Foreskin melanocyte (primary cell): ENCODE measurements at places on chromosomes 4 and X.

- no peak for DNase-seq
Observed at GRCh38 chr4:101039367-101039766, 308.0 kb downstream of the PPP3CA start.

DNA sequence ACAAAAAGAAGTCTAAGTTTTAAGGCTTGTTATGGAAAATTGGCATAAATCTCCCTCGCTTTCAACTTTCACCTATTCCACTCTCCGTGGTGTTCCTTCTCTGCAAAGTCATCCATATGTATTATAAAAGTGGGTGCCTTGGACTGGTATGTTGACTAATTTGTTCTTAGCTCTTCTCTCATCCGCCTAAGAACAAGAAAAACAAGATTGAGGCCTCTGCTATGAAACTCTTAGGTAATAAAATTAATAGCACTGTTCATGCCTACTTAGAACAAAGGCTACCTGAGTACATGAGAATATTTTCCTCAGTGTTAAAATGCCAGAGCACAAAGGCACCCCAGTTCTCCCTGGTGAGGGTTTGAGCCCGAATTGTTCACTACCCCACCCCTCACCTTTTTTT lies 1.3 kb downstream of the CNGA1 start:
- DNase-seq = no peak

GRCh38 chr4:89929425-89930159 lies 34.9 kb downstream of the MMRN1 start:
- no peak for DNase-seq

- no peak for DNase-seq
Observed at GRCh38 chrX:50375481-50376267, 95.0 kb downstream of the DGKK start.

DNA sequence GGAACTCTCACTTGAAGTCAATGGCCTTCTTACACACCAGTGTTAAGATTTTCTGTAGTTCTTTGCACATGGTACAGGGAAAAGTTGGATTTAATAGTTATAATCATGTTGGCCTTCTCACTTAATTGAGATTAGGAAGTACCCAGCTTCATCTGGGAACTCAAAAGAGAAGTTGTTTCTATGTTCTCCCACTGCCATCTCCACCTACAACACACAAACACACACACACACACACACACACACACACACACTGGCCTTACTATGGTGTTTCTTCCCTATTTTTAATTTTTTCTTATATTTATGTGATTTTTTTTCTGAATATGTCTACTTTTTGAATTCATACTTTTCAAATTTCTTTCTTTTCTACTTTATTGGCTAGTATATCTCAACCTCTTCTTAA lies 10.0 kb upstream of the CHIC2 start:
- DNase-seq = no peak

DNA sequence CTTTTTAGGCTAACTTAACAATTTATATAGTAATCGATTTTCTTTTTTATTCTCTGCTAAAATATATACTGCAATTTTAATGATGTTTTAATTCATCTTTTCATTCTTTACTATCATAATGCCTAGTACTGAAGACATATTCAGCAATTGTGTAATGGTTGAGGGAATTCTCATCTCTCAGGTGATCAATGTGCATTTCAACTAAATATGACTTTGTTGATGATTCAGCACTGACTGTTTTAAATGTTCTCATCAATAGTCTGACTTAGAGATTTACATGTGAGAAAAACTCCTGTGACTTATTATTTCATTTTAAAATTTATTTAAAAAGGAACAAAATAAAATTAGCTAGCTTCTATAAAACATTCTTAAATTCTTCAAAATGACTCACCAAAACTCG lies 1450.3 kb downstream of the STIM2 start:
- no peak for DNase-seq

GRCh38 chr4:150255610-150256224 lies 177.5 kb downstream of the DCLK2 start:
- DNase-seq = no peak

GRCh38 chr4:123229286-123229685 lies 167.3 kb upstream of the SPRY1 start:
- peak; percentile 36 for DNase-seq

GRCh38 chrX:41350976-41351569 lies 17.1 kb downstream of the DDX3X start:
- peak; percentile 1 for DNase-seq

DNA sequence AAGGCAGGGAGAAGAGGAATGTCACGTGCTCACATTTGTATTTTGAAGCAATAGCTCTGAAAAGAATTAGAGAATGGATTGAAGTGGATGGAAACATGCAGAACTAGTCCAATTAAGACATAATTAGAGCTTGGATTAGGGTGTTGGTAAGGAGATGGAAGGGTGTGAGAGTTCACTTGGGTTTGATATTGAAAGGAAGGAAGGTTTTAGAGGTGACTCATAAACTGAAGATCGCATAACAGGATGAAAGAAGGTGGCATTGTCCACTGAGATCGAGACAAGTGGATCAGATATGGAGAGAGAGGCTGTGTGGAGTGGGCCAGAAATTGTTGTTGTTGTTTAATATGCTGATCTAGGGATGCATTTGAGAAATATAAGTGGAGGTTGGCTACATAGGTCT lies 244.0 kb upstream of the SMIM31 start:
- no peak for DNase-seq

DNA sequence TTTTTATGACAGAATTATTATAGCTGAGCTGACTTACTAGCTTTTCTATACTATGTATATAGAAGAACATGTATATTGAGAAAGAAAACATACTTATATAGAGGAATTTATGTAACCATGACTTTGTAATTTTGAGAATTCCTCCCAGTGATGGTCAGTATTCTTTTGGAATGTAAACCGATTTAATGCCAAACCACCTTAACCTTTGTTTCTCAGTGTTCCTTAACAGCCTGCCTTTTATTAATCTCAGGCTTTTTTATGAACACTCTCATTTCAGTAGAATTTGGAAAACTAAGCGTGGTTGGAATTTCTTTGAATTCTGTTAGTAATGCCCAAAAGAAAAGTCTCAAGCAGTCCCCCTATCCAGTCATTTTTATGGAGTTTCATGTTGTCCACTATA lies 47.0 kb downstream of the MOSPD2 start:
- no peak for DNase-seq
